ENCODE measurements at places on chromosomes 12 and 14. TPM values are rescaled to one million over a fixed set of nuclear protein-coding genes. Genes with fewer than 3 reads are reported as not detected.

SLCO1B1 gene
- total RNA-seq: 0.46 TPM

EMP1 gene
- 172 TPM for total RNA-seq

CD69 gene
- total RNA-seq: 0.16 TPM

POTEG gene
- total RNA-seq: 0.06 TPM

RTL1 gene
- 0.19 TPM for total RNA-seq

PPP4R4 gene
- 0.50 TPM for total RNA-seq

CABP1 gene
- total RNA-seq: 0.21 TPM

Measured in A549 treated with GW870086 at 1 μM for 4 hours (cell line).